NCI-H510A treated with DMSO at 0.1 percent for 48 hours (cell line): ENCODE measurements at places on chromosomes 7 and 10.
A peak's percentile ranks its signal among the peaks of the same experiment; 100 is the strongest.

DNA sequence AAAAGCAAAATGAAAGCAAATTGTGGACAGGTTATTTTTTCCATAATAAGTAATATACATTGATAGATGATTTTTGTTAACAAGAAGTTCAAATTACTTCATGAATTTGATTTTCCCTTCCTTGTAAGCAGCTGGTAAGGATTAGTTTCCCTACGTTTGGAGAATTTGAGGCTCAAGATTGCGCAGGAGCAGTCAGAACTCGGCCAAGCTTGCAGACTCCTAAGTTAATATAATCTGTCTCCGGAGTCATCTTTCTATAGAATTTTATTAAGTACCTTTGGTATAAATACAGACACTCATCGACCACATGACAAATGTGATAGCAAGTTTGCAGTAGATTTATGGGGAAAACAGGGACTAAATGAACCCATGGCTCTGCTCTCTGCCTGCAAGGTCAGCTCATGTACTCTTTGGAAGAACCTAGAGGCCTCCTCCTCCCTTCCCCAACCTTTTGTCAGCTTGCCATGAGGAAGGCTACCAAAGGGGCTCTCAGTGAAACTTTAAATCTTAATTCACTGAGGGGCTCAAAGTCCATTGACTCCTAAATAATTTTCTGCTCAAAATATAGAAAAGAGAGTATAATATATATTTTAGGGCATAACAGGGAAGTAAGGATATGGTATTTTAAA is 89.2 kb upstream of the CTTNBP2 start:
- no peak for DNase-seq

DNA sequence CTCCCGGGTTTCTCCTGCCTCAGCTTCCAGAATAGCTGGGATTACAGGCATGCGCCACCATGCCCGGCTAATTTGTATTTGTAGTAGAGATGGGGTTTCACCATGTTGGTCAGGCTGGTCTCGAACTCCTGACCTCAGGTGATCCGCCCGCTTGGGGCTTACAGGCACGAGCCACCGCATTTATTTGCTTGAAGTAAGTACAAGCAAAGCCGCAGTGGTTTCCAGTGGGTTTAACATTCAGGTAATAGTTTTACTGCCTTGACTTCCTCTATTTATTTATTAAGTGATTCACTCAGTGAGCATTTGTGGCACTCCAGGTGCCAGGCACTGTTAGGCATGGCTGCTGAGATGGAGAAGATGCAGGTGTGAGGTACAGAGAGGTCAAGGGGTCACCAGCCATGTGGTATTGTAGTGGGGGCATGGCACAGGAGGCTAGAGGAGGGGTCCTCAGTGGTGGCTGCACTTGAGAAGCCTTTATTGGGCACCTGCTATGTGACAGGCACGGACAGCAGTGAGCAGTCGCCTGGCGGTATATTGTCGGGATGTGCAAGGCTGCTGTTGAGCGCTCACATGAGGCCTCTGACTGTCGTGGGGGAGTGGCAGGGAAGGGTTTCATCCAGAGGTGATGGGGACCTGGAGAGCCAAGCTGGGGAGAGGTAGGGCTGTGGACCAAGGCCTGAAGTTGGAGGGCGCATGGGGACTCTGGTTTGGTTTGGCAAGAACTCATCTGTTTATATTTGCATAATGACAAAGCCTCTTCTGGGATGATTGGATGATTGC is 54.9 kb downstream of the DOCK1 start:
- DNase-seq, result no peak

DNA sequence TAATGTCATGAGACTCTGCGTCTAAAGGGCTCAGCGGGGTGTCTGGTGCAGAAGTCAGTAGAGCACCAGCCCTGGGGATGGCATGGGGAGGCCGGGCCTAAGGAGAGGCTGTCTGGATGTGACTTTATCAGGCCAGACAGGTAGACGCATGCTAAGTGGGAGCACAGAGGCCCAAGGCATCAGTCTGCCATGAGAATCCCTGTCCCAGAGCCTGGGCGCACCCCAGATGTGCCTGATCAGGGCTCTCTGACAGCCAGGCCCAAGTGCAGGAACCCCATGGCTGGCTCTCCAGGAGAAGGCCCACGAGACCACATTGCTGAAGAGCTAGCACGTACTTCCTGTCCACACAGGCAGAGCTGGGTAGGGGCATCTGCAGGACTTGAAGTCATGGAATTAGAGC is 48.0 kb upstream of the CPXM2 start:
- DNase-seq, result no peak

DNA sequence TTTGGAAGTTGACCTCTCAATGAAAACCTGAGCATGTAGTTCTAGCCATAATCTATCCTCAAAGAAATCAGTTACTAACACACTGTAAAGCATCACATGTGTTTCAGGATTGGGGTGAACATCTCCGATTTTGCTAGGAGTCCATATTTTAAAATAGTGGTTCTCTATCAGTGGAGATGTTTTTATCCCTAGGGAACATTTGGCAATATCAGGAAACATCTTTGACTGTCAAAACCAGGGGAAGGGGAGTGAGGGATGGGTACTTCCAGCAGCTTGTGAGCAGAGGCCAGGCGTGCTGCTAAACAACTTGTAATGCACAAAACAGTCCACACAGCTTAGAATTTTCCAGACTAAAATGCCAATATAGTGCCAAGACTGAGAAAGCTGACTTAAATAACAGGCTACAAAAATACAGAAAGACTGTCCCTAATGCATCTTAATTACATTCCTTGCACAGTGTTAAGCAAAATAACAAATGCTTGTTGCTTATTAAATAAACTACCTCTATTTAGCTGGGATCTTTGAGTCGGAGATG is 120.9 kb downstream of the CRPPA start:
- no peak for DNase-seq

GRCh38 chr10:48896756-48897440 is 42.7 kb downstream of the LRRC18 start:
- DNase-seq, result no peak

GRCh38 chr10:123212063-123212462 is 57.9 kb downstream of the BUB3 start:
- DNase-seq, result no peak

- DNase-seq, result no peak
Observed at GRCh38 chr7:67344481-67345193, 348.0 kb downstream of the TYW1 start.

GRCh38 chr7:30977896-30978564 is 14.3 kb downstream of the GHRHR start:
- peak; percentile 40 for DNase-seq

DNA sequence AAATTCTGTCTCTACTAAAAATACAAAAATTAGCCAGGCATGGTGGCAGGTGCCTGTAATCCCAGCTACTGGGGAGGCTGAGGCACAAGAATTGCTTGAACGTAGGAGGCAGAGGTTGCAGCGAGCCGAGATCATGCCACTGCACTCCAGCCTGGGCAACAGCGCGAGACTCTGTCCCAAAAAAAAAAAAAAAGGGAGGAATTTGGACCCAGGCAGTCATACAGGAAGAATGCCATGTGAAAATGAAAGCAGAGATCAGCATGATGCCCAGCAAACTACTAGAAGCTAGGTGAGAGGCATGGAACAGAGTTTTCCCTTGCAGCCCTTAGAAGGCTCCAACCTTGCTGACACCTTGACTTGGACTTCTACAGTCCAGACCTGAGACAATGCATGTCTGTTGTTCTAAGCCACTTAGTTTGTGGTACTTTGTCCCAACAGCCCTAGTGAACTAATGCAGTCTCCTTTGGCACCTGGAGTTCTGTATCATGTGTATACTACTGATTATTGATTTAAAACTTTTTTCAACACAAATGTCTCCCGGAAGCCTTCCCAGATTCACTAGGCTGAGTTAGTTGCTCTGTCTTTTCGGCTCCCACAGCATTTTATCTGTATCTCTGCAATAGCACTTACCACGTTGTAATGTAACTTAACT is 10.2 kb upstream of the BAG3 start:
- DNase-seq, result no peak

DNA sequence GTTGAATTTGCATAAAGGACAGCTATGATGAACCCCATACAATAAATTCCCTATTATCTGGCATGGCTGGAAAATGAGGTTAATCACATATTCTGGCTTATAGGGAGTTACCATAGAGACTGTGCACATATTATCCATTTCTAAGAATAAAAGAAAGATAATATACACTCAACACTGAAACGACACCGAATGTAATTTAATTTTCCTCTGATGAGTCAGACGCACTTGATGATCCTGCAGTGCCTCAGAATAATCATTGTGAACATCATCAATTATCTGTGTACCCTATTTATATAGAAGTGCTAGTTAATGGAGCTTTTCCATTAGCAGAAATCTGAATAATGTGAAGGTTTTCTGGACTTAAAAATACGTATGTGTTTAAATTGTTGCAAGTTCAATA is 60.2 kb downstream of the SGCE start:
- DNase-seq, result no peak

- no peak for DNase-seq
Observed at GRCh38 chr10:105434970-105435369, 793.9 kb downstream of the SORCS3 start.
